Activated naive CD4-positive, alpha-beta T cell treated with Interleukin-2 at 50 U/mL for 16 hours (primary cell): ENCODE measurements at places on chromosomes 3 and 15.

- DNase-seq, result no peak
Measured at GRCh38 chr3:16658925-16659793, 53.9 kb upstream of the DAZL start.

DNA sequence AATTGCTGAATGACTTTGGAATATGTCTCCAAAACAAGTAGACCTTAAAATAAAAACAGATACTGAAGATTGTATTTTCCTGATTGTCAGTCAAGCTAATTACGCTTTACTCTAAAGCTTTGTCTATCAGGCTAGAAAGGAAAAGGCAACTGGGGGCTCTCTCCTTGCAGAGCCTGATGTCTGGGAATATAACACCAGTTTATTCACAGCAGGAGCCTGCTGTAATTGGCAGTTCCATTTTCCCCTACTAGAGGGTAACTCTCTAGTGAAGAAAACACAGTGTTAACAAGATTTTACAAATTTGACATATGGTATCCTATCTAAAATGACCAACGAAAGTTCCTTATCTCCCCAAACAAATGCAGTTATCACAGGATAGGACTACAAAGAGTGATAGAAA lies 158.8 kb downstream of the PDZRN3 start:
- DNase-seq, result no peak

GRCh38 chr3:126340081-126340511 lies 17.1 kb downstream of the KLF15 start:
- no peak for DNase-seq

DNA sequence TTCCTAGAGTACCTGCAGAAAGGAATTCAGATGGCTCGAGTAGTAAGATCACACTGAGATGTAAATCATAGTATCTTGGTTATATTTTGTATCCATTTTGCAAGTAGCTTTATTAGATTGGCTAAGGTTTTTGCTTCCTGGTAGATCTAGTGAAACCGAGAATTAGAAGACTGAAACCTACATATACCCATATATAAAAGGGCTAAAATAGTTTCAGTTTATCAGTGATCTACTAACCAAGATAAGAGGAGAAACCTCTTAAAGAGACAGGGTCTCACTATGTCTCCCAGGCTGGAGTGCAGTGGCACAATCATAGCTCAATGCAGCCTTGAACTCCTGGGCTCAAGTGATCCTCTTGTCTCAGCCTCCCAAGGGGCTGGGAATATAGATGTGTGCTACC lies 135.3 kb downstream of the PCCB start:
- no peak for DNase-seq

GRCh38 chr3:99250821-99251355 lies 349.4 kb upstream of the DCBLD2 start:
- DNase-seq, result no peak

DNA sequence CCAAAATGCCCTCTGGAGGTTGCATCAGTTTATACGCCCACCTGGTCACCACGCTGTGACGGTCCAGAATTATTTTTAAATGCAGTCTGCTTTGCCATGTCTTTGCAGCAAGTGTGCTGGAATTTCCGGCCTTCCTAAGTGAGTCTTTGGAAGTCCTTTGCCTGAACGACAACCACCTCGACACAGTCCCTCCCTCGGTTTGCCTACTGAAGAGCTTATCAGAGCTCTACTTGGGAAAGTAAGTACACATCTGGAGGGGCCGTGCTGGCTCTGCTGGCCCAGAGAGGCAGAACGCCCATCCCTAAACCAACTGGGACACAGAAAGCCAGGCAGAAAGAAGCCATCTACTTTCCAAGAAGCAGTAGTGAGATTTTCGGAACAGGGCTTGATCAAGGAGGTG lies 101.8 kb downstream of the LRRK1 start:
- DNase-seq, result no peak

DNA sequence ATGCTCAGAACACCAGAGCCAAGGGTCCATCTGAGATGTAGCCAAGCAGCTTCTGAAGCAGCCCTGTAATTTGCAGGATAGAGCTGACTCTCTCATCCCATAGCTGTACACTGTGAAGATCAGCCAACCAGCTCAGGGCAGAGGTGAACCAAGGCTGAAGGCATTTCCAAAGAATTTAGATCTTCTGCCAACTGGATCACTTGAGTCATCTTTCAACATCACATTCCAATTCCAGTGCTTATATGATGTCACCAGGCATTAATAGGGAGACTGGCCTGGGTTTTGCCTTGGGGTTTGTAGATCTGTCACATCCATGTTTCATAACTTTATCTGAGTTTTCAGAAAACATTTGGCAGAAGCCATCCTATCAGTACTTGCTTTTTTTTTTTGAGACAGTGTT lies 98.2 kb downstream of the NR2F2 start:
- DNase-seq, result no peak

- no peak for DNase-seq
Measured at GRCh38 chr3:165624761-165625160, 212.5 kb downstream of the BCHE start.

GRCh38 chr3:72171946-72172345 lies 387.0 kb upstream of the PROK2 start:
- DNase-seq, result no peak

DNA sequence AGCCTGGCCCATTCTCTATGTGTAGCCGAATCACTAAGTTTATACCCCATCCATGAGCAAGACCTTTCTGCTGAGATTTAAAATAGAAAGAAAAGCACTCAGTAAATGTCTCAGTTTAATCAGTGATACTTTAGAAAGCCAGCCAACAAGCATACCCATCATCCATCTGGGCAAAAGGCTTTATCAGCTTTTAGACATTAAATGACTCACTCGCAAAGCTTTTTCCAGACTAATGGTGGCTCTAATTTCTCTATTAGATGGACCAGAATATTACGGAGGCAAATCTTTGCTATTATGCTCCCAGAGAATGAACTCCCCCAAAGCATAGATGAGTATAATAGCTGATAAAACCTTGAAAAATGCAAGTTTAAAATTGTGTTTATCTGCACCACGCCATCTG lies 727.8 kb downstream of the GBE1 start:
- DNase-seq, result no peak

DNA sequence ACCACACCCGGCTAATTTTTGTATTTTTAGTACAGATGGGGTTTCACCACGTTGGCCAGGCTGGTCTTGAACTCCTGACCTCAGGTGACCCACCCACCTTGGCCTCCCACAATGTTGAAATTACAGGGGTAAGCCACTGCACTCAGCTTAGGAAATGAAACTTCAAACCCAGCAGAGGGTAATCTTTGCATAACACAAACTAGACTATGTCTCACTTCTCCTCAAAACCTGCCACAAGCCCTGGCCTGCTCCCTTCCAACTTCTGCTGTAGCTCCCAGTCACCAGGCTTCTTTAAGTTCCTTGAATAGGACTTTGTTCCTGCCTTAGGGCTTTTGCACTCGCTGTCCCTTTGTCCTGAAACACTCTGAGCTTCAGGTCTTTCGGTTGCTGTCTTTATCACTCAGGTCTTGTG lies 39.2 kb upstream of the SEMA4B start:
- no peak for DNase-seq

GRCh38 chr15:57559875-57560274 lies 31.8 kb upstream of the MYZAP start:
- DNase-seq, result peak; percentile 76

- no peak for DNase-seq
Measured at GRCh38 chr15:51135276-51135675, 40.6 kb upstream of the TNFAIP8L3 start.

GRCh38 chr3:187104342-187104741 lies 35.0 kb downstream of the RPL39L start:
- DNase-seq, result no peak
